GM04504 (cell line): ENCODE measurements at places on chromosomes 3 and 15.

GRCh38 chr15:92655178-92655995 is at the start of gene FAM174B:
Gene FAM174B, minus strand, starts transcription at chr15:92655775.
- DNase-seq: no peak

DNA sequence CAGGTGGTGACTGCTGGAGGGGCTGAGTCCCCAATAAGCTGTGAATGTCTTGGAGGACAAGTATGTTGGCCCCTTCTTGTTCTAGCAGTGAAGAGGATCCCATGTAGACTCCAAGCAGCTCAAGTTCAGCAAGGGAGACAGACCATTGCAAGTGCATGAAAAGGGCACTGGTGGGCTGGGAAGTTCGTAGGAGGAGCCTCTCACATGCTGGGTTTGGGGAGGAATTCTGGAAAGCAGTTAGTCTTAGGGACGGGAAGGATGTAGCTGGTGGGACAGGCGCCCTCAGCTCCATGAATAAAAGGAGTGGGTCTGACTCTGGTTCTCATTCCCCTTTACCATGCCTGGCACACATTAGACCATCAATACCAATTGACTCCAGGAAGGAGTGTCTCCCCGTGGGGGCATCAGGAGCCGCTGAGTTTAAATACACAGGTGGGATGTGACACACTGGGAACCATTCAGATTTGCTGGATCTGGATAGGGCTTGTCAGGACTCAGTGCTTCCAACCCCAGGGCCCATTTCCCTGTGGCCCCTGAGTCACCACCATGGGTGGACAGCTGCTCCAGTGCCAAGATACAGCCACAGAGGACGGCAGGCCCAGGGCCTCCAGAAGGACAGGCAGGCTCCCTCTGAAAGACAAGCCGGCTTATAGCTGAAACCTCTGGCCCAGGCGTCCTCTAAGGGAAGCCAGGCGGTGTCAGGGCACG is 552 bp upstream of the XYLB start:
- no peak for DNase-seq

GRCh38 chr3:50245251-50245745 is 9.3 kb downstream of the GNAI2 start:
- DNase-seq: no peak

DNA sequence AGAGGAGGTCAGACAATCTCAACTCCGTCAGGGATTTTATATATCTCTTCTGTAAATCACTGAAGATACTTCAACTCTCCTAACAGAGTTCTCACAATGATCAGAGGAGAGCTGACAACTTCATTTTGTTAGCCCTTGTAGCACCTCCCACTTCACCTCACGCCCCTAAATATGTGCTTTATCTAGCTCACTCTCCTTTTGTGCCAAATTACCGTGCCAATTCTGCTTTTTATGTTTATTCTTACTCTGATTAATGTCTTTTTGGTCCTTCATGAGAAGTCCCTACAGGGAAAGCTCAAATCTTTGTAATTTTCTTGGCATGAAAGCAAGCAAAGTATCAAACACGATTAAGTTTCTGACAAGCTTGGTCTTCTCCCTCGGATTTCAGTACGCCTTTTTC is 636.1 kb upstream of the NAALADL2 start:
- no peak for DNase-seq

GRCh38 chr15:75058127-75058905 is 34.9 kb downstream of the PPCDC start:
- no peak for DNase-seq

DNA sequence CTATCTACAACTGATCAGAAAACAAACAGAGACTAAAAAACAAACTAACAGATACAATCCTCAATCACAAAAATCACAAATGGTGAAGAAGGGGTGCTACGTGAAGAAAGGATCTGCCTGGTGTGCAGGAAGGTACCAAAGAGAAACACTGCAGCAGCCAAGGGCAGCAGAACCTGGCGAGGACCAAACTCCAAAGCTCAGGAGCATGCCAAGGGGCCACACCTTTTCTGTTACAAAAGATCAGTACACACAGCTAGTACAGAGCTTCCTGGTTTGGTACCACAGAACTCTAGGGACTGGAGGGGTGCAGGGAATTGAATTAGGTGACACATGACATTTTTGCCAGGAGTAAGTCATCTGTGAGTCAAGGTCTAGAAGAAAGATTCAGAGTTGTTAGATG is 107.4 kb upstream of the GRM7 start:
- DNase-seq: no peak

DNA sequence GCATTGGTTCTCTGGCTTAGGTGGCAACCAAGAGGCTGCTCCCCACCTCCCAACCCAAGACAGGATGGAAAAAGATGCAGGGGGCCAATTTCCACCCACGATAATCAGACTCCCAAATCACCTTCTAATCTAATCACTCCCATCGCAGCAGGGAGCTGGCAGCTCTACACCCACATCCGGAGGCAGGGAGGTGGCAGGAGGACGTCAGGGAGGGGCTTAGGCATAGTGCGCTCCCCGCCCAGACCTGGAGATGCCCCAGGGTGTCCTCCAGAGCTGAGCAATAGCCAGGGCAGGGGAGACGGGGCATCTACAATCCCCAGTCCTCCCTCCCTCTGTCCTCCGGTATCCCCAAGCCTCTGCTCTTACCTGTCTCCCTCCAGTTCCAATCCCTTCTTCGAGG is 70.5 kb upstream of the SEC13 start:
- no peak for DNase-seq

DNA sequence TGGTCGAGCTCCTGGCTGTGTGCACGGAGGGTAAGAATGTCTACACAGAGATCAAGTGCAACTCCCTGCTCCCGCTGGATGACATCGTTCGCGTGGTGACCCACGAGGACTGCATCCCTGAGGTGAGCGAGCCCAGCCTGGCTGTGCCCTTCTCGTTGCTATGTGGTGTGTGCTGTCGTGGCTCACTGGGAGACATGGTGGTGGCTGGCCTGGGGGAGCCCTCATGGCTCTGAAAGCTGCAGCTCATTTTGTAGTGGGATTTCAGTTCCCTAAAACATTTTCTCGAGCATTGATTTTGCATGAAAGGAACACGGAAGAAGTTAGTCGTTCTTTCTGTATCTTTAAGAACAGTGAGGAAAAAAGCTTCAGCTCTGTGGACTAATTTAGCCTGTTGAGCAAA is 200.5 kb downstream of the ITPR1 start:
- DNase-seq: no peak

- no peak for DNase-seq
Measured at GRCh38 chr15:69463182-69463756, 10.7 kb downstream of the RPLP1 start.

DNA sequence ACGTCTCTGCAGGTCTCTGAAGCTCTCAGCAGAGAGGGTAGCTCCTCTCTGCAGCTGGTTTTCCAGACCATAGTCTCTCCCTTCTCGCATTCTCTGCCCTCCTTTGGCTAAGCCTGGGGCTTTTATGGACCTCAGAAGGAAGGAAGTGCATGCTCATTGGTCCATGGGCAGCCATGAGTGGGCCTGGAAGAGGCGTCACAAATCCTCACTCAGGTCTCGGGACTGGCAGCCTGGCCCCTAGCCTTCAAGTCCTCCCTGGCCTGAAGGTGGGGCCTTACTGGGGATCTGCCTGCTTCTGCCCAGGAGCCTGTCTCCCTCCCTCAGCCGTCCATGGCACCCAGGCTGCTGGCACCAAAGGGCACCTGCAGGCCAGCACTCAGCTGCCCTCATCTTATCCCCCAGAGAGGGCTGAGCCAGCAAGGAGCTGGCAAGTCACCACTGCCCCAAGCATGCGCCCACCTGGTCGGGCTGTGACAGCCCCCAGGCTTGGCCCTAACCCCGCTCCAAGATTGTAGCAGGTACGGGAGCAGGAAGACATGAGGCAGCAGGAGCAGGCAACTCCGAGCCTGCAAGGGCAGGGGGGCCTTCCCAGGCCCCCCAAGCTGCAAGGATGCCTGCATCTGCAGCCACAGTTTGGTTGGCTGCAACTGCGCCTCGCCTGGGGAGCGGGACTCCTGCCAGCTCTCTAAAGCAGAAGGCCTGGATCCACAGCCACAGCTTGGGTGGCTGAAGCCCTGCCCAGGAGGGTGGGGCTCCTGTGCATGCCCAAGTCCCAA is 37.4 kb downstream of the GHSR start:
- DNase-seq: no peak

DNA sequence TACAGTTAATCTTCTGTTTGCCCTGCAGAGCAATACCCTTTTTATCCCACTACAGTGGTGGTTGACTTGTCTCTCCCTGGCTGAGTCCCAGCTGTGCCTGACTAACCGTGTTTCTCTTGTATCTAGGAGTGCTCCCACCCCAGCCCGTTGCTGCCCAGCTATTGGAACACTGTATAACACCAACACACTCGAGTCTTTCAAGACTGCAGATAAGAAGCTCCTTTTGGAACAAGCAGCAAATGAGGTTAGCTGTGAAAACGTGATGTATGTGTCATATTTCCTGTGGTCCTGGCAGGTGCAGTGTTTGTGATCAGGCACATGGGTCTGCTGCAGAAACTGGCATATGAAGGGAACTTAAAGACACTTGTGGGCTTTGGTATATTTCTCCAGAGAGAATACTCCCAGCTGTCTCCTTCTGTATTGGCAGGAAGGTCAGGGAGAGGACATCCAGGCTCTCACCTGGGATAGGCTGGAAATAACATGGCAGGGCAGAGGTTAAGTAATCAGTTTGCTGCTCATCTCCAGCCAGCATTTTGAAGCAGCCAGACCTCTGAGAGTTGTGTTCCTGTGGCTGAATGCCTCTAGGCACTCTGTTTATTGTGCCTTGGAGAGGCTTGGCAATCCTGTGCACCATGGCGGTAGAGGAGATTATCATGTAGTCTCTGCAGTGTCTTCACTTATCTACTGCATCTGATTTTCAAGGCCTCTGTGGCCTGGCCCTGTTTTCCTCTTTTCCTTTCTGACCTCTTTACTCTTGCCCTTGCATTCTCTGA is 34.8 kb downstream of the ATG7 start:
- DNase-seq: no peak

- peak; percentile 43 for DNase-seq
Measured at GRCh38 chr3:129441782-129442181, 1.8 kb downstream of the IFT122 start.

DNA sequence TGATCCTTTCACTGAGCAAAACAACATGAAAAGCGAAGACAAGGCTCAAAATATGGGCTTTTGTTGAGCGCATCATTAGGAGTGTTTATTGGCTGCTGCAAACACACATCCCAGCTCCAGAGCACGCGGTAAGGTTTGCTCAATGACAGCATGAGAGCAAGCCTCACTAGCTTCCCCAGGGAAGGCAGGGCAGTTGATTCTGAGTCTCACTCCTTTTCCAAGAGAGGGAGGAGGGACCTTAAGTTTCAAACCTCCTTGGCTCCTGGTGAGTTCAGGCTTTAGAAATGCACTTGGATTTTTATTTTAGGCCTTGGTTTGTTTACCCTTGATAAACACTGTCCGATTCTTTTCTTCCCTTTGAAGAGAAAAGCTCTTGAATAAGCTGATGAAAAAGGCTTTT is 69.1 kb upstream of the CACNA2D3 start:
- no peak for DNase-seq

DNA sequence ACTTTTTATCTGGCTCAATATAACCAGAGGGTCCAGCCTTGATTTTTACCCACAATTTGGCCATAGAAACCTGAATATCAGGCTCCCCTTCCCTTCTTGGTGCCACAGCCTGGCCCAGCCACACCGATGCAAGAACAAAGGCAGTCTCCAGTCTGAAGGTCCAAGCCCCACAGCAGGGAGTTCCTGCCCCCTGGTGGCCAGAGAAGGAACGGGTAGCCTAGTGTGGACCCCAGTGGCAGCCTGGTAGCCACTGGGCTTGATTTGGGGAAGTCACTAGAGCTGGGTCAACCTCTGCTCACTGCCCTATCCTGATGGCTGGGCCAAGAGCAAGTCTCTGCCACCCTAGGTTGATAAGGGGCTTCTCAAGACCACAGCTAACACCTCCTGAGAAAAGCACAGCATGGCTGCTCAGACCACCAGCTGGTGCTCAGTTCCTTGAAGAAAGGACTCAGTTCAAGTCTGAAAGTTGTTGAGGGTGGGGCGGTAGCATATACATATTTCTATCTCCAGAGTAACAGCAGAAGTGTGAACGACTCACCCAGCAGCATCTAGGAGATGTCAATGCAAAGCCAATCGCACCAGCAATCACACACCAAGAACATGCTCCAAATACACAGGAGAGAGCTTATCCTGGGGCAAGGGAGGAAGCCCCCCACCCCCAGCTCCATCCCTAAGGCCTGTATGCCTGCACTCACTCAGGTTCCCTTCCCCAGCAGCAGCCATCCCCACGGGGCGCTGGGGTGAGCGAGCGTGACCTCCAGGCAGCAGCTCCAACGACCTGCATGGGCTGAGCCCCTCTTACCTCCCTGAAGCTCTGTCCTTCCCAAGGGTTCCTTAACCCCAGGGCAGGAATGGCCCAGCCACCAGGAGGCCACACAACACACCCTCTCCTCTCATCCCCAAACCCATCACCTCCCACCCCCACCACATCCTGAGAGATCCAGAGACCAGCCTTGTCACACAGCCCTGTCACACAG is 7.6 kb downstream of the PFKFB4 start:
- DNase-seq: peak; percentile 55

- no peak for DNase-seq
Measured at GRCh38 chr3:72996121-72996472, 514 bp upstream of the PPP4R2 start.
